ENCODE measurements at places on chromosomes 6 and 20.

DNA sequence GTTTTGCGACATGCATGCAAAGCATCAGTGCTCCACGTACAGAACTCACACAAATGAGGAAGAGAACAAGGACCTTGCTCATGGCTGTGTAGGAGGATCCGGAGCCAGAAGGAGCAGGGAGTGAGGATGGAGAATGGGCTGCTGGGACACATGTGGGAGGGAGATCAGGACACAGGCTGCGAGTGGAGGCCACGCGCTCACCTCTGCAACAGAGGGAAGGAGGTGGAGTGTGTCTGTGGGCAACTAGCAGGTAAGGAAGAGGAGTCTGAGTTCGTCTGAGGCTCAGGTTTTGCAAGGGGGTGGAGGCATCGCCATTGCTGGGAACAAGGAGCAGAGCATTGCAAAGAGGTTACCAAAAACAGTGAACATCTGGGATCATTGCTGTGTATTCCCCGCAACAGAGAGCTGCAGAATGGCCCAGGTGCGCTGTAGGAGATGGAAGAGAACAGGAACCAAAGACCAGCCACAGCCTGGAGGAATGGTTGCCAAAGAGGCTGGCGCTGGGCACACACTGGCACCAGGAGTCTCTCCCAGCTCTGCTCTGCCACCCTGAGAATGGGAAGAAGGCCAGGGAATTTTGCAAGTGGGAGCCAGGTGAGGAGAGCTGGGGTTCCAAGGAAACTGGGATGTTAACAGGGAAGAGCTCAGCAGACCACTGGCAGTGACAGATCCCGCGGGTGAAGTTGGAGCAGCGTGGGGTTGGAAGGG is 90.0 kb upstream of the RPS6KA2 start:
- no peak for DNase-seq

DNA sequence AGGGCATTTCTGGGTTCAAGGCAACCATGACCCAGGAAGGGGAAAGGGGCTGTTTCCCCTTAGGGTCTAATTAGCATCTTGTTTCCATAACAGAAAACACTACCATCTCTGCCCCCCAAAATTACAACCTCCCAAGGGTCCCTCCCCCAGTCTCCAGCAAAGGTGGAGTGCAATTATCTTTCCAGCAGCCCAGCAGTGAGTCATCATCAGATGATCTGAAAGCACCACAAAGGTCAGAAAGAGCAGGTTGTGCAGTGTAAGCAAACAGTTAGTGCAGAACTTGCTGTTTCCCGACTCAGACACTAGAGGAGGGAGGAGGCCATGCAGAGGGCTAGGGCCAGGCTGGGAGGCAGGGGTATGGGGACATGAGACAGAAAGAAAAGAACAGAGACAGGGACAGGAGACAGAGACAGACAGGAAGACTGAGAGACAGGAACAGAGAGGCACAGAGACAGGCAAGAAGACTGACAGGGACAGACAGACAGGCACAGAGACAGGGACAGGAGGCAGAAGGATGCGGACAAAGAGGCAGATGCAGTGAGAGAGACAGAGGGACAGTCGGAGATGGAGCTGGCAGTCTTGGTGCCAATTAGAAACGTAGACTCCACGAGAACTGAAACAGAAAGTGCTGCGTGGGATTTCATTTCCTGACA is 62.5 kb downstream of the PYGB start:
- DNase-seq = peak; percentile 36

- DNase-seq = no peak
Measured at GRCh38 chr20:54220722-54221121, 12.8 kb downstream of the PFDN4 start.

DNA sequence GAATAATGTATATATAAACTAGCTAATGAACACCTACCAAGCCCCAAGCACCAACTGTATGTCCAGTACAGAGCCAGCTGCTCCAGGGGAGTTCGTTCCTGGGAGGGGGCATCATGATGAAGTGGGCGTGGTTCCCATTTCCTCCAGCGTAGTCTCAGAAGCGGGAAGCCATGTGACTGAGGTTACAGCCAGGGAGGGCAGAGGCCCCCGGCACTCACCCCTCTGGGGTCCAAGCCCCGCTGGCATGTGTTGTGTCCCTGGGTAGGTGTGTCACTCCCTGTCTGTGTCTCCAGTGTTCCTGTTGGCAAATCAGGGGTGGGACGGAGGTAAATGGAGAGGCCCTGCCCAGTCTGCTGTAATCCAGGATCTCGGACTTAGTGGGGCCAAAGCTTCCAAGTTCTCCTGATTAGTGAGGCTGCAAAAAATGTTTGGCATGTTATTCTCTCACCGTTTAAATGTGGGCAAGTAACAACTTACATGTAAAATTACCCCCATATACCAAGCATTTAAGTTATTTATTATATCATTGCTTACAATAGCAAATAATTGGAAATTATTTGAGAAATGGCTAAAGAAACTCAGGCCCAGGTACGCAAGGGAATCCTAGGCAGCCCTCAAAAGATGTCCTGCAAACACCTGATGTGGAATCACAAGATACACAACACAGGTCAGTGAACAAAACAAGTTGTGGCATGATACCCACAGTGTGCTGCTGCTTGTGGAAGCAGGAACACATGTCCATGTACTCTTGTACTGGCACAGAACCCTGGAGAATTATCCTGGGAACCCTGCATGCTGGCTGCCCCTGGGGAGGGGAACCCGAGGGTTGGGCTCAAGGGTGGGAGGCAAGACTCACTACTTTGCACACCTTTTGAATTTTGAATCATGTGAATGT is 22.2 kb downstream of the FAM110A start:
- DNase-seq = no peak

GRCh38 chr6:71496018-71496721 is 207.6 kb downstream of the OGFRL1 start:
- no peak for DNase-seq

GRCh38 chr6:163347021-163347446 is 67.5 kb upstream of the QKI start:
- DNase-seq = no peak

DNA sequence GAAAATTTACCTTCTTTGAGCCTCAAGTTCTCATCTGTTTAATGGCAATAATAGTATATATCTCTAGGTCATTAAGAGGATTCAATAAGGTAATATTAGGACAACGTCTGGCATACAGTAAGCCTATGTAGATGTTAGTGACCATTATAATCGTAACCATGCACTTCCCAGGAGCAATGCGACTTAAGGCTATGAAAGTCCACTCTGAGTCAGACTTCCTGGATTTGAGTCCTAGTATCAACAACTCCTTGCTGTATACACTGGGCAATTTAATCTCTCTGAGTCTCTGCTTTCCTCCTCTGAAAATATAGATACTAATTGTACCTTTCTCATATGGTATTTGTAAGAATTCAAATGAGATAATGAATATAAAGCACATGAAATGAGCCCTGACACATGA is 168.1 kb upstream of the HDDC2 start:
- no peak for DNase-seq

DNA sequence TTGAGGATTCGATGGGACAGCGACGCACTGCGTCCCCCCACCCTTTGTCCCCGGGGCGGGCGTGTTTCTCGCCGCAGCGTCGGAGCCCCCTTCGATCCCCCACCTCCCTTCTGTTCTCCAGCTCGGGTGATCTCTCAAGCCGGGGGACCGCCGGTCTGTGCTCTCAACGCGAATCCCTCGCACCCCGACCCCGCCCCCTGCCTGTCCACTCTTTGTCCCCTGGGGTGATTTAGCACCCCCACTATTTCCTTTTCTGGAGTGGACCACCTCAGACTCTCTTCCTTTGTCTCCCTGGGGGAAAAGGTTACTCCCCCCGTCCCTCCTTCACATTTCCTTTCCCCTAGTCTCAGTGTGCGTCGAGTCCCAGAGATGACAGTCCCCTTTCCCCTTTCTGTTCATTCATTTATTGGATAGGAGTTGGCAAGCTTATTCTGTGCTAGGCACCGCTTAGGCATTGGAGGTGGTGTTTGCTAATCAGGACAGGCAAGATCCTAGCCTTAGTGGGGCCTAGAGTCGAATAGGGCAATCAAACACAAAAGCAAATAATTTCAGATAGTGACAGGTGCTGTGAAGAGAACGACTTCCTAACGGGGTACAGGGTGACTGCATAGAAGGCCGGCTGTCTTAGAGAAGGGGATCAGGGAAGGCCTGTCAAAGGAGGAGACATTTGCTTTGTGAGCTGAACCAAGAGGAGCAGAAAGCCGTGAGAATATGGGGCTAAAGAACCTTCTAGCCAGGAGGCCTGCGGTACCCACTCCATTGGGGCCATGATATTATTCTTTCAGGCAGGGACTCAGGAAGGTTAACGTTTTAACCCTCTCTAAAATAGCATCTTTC is 741 bp downstream of the PTPN1 start:
- DNase-seq = no peak

GRCh38 chr6:140070846-140071473 is 696.5 kb upstream of the CITED2 start:
- no peak for DNase-seq

GRCh38 chr6:37155394-37156312 is 14.3 kb upstream of the PIM1 start:
- DNase-seq = peak; percentile 33

GRCh38 chr6:69096681-69097080 is 461.6 kb downstream of the ADGRB3 start:
- DNase-seq = no peak

GRCh38 chr6:78511009-78511408 is 356.3 kb upstream of the IRAK1BP1 start:
- no peak for DNase-seq

DNA sequence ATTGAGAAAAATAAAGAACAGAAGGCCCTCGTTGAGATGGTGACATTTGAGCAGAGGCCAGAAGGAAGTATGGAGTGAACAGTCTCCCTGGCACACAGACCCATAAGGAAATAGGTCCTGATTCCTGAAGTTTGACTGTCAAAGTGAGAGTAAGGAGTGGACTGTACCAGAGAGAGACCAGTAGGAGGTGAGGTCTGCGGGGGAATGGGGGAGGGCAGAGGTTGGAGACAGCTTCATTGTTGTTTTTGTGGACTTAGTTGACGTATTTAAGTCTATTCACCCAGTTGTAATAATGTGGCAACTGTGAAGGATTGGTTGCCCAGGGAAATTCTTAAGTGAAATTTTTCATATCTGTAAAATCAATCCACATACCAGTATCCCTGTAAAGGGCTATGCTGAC is 110.7 kb downstream of the TFAP2B start:
- no peak for DNase-seq

GRCh38 chr6:113365191-113365590 is 492.0 kb upstream of the MARCKS start:
- DNase-seq = no peak

DNA sequence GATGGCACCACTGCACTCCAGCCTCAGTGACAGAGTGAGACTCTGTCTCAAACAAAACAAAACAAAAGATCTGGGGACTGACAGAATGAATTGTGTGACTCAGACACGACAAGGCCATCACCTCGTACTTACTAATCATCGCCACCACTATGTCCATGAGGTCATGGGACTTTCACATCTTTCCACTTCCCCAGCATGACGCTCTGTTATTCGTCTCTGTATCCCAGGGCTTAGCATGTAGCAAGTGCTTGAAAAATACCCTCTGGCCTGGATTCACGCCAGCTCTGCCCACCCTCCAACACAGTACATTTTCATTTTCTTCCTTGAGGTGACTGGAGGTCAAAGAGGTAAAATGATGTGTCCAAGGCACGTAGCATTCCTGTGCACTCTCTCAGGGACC is 27.8 kb downstream of the FGD2 start:
- DNase-seq = no peak

DNA sequence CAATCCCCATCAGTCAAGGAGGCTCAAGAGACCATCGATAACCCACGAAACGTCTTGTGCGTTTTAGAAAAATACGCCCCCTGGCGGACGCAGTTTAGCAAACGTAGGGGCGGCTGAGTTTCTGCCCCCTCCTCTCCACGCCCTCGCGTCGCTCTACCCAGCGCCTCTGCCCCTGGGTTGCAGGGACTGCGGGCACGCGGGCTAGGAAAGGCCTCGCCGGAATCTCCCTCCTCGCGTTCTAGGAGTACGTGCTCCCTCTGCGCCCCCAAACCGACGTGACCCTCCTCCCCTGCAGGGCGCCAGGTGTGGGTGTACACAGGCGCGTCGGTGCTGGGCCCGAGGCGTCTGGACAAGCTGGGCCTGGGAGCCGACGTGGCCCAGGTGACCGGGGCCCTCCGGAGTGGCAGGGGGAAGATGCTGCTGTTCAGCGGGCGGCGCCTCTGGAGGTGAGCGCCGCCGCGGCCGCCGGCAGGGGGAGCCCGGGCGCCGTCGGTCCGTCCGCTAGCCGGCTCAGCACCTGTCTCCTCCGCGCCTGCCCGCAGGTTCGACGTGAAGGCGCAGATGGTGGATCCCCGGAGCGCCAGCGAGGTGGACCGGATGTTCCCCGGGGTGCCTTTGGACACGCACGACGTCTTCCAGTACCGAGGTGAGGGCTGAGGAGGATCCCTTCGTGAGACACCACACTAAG is 5.3 kb downstream of the MMP9 start:
- DNase-seq = peak; percentile 61

GRCh38 chr6:32741031-32741960 is at the start of gene HLA-DQA2:
HLA-DQA2 (plus strand) TSS chr6:32741391; CDS start chr6:32741444, 53 bp downstream.
- DNase-seq = no peak

- no peak for DNase-seq
Measured at GRCh38 chr6:147149092-147149491, 55.1 kb upstream of the STXBP5 start.

DNA sequence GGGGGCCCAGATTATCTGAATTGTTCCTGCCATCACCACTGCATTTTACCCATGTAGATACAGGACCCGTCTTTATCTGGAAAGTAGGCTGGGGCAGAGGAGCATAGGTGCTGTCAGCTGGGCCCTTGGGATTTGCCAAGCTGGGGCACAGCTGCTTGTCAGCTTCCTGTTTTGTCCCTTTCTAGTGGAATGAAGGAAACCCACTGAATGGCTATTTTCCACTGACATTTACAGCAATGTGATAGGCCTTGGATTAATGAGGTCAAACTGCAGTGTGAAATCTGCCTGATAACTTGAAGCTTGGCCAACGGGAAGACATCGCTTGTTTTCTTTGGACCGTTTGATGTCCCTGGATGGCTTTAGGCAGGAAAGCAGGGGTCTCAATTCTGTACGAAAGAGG is 6.7 kb downstream of the PPP1R16B start:
- no peak for DNase-seq

- no peak for DNase-seq
Measured at GRCh38 chr6:42165016-42165415, 8.1 kb upstream of the GUCA1A start.

- no peak for DNase-seq
Measured at GRCh38 chr20:2179949-2180348, 78.3 kb downstream of the STK35 start.

DNA sequence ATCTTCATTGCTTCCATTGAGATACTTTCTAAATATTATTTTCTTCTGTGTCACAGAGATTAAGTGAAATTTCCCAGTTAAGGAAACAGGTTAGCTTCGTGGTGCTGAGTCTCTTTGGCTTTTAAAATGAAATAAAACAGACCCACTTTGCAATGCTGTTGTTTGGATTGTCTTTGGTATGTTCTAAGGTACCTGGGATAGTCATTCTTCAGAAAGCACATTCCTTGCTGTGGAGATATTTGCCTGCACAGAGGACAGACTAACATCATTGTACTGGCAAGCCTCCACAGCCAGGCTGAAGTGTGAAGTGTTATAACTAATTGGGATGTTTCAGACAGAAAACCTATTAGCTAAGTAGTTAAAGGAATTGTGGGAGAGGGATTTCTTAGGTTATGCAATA is 148.8 kb upstream of the EPHA7 start:
- DNase-seq = no peak

- DNase-seq = no peak
Measured at GRCh38 chr6:127811900-127812570, 88.8 kb downstream of the THEMIS start.
